ENCODE measurements at places on chromosomes 7 and 10. TPM values are rescaled to one million over a fixed set of nuclear protein-coding genes. Genes with fewer than 3 reads are reported as not detected.

DNA sequence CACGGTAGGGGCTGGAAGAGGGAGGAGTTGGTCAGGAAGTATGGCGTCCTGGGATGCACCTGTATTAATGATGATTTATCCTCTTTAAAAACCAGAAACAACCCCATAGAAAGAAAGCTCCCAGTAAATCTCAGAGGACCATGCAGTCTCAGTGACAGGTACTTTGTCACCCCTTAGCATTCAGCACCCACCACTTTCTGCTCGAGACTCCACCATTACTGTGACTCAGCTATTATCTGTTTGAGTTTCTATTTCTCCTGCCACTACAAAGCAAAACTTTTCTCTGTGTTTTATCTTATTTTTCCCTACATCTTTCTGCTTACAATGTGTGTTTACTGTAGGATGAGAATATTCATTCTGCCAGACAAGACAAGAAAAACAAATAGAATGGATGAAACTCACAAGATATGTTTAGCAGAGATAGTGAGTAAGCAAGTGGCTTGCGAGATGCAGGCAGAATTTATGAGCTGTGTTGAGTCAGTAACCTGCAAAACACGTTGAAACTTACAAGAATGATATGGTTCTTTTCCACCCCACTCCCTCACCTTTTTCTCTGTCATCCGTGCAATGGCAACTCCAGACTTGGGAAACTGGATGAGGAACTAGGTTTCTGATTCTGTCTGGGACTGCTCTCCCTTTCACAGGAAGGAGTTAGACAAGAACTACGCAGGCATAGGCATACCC is 127.1 kb downstream of the AOAH start:
- H3K36me3 ChIP-seq = no peaks in the 10 kb centered on the region
- no peak for DNase-seq
- H3K27me3 ChIP-seq = no peaks in the 10 kb centered on the region
- no peak overlapping the region for H3K4me3 ChIP-seq
- H3K4me1 ChIP-seq = no peaks in the 10 kb centered on the region

DNA sequence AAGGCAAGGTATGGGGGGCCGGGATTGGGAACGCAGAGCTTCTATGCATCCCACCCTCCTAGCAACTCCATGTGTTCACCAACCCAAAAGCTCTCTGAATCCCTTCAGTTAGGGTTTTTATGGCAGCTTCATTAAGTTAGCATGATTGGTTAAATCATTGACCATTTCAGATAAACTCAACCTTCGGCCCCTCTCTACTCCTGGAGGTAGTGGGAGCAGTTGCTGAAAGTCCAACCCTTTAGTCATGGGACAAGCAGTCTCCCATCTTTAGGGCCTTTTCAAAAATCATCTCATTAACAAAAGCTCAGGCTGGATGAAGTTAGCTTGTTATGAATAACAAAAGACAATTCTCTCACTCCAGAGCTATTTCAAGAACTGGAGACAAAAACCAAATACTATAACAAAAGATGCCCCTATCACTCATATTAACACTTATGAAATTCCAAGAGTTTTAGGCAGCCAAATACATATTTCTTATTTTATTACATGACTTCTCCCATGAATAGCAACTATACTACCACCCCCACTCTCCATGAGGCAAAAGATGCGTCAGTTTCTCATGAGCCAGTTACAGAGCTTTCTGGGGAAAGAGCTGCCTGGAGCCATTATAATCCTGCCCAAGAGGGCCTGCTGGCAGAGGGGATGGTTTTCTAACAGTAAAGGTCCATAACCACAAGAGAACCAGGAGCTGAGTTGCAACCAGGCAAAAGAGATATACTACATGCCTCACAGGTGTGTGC is 44.6 kb downstream of the SLC16A12 start:
- DNase-seq = no peak
- H3K27ac ChIP-seq = no peak overlapping the region
- H3K27me3 ChIP-seq = no peaks in the 10 kb centered on the region
- no peaks in the 10 kb centered on the region for H3K4me1 ChIP-seq

Gene HOXA10
- not detected for total RNA-seq

DNA sequence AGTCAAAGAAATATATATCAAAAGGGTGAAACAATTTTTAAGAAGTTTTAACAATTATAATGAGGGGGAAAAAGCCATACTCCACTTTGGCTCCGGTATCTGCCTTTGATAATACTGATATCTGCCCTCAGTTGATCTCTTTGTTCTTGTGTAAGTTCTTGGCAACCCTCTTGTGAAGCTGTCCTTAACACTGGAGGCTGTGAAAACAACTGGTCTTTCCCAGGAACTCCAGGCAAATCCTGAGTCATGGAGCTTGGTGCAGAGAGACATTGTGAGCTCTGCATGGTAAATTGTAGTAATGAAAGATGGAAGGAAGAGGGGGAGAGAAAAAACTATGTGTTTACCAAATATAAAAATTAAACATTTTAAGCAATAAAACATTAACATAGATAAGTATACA is 11.9 kb upstream of the ERVW-1 start:
- peaks cover 66% of the 10 kb centered on the region for H3K36me3 ChIP-seq
- H3K27ac ChIP-seq = no peak overlapping the region
- H3K4me3 ChIP-seq = no peak overlapping the region
- H3K27me3 ChIP-seq = no peaks in the 10 kb centered on the region
- no peak for DNase-seq
- H3K4me1 ChIP-seq = no peaks in the 10 kb centered on the region

Gene OR2A5
- total RNA-seq = not detected

Gene PLAU
- 3.2 TPM for total RNA-seq

DNA sequence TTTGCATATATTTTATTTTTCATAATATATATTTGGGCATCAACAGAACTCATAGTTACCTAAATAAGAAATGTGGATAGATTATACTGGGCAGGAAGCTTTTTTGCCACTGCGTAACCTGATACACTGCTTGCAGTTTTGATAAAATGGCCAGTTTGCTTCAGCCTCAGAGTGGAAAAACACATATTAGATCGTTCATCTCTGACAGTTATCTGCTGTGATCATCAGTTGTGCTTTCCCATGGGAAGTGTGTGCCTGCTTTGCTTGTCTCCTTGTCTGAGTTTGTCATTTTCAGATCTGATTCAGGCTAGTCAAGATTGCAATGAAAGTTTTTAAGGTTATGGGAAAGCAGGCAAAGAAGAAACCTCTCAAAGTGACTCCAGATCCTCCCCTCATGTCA is 54.0 kb downstream of the ADAM12 start:
- no peaks in the 10 kb centered on the region for H3K4me1 ChIP-seq
- H3K27me3 ChIP-seq = no peaks in the 10 kb centered on the region
- H3K27ac ChIP-seq = no peak overlapping the region
- no peak for DNase-seq

DNA sequence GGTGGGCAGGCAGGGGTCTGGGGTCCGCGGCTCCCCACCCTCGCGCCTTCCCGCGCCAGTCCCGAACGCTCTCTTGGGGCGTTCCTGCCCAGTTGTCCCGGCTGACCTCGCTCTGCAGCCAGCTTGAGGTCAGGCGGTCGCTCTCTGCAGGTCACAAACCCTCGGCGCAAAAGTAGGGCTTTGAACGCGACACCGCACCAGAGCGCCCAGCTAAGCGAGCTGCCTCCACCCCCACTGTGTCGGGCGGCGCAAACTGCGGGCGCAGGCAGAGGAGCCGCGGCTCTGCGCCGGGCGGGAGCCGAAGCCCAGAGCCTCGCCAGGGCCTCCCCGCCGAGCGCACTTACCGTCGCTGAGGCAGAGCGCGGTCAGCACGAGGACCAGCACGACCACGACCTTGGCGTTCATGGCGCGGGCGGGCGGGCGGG is 284 bp downstream of the CXCL12 start:
- no peak overlapping the region for H3K27ac ChIP-seq
- H3K36me3 ChIP-seq = no peaks in the 10 kb centered on the region
- no peak for DNase-seq
- H3K4me3 ChIP-seq = no peak overlapping the region
- H3K4me1 ChIP-seq = no peaks in the 10 kb centered on the region
- H3K27me3 ChIP-seq = no peaks in the 10 kb centered on the region

DNA sequence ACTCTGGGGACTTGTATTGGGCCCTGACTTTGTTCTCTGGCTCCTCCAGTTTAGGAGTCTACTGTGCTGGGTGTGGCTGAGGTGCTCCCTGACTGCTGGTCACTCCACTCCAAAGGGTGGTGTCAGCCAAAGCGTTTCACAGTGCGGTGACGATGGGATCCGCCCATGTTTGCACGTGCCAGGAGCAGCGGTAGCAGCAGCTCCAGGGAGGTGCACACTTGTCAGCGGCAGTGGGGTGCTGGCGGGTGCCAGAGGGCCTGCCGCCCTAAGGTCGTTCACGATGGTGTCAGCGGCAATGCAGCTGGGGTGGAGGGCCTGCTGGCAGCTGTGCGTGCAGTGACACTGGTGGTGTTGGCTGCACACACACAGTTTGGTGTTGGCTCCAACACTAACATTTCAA is 268.5 kb upstream of the AKR1E2 start:
- no peak for DNase-seq
- no peak overlapping the region for H3K4me3 ChIP-seq
- no peaks in the 10 kb centered on the region for H3K4me1 ChIP-seq
- H3K36me3 ChIP-seq = no peaks in the 10 kb centered on the region
- no peaks in the 10 kb centered on the region for H3K27me3 ChIP-seq

DNA sequence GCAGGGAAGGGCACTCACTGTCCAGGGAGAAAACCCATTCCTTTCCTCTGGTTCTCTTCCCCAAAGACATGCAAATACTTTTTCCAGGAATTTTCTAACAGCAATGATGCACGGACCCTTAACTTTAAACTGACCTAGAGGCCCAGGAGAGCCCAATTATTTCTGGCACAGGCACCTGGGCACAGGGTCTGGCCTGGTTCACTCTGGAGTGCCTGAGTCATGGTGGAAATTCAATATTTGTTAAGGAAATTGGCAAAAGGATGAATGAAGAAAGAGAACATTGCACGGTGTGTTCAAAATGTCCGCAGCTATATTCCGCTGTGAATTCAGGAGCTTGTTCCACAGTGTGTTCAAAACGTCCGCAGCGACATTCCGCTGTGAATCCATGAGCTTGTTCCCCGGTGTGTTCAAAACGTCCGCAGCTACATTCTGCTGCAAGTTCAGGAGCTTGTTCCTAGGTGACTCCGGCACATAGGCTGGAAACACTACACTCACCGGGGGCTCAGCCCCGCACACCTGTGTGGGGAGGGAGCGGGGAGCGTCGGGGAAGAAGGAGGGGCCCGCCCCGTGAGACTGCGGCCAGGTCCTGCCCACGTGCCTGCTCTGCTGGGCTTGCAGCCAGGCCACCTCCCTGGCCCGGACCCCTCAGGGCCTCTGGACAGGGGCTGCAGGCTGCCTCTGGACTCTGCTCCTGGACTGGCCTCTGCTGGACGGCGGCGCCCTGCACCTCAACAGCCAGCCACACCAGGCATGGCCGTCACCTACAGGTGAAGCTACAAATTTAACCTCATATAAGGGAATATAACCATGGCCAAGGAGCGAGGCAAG is 72.0 kb upstream of the FAM20C start:
- DNase-seq = no peak
- H3K4me1 ChIP-seq = no peaks in the 10 kb centered on the region
- no peaks in the 10 kb centered on the region for H3K27me3 ChIP-seq
- no peak overlapping the region for H3K27ac ChIP-seq

DNA sequence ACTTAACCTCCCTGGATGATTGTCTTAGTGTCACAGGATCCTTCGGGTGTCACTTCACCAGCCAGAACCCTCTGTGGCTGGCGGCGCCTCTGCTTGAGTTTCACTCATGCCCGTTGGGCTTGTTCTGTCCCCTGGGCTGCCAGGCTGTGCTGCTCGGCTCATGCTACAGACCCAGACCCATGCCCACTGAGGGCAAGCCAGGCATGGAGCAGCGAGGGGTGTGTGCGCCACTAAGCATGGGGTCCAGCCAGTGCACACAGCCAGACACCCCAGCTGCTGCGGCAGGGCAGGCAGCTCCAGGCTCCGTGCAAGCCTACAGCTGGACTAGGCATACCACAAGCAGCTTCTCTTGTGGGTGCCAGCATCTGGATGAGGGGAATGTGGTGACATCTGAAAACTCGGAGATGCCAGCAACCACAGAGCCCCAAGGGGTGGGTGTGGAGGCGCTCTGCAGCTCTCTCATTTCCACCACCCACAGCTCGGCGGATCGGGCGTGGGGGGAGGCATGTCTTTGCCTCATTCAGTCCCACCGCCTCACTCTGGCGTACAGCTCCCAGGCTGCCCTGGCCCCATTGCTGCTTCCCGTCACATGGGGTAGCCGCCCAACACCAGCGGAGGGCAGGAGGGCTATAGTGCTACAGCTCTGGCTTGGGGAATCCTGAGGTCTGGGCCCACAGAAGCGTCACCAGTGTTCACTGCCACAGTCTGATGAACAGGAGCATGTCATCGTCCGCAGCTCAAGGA is 269.6 kb upstream of the LRGUK start:
- H3K36me3 ChIP-seq = no peaks in the 10 kb centered on the region
- H3K4me1 ChIP-seq = 0 out of 2 replicates have a peak, but pooled peaks cover 3% of the 10 kb centered on the region
- DNase-seq = no peak
- no peaks in the 10 kb centered on the region for H3K27me3 ChIP-seq
- no peak overlapping the region for H3K27ac ChIP-seq

- no peaks in the 10 kb centered on the region for H3K4me1 ChIP-seq
- H3K36me3 ChIP-seq = no peaks in the 10 kb centered on the region
- H3K4me3 ChIP-seq = no peak overlapping the region
Observed at GRCh38 chr10:79981450-79982361, 32.8 kb upstream of the SFTPD start.

DNA sequence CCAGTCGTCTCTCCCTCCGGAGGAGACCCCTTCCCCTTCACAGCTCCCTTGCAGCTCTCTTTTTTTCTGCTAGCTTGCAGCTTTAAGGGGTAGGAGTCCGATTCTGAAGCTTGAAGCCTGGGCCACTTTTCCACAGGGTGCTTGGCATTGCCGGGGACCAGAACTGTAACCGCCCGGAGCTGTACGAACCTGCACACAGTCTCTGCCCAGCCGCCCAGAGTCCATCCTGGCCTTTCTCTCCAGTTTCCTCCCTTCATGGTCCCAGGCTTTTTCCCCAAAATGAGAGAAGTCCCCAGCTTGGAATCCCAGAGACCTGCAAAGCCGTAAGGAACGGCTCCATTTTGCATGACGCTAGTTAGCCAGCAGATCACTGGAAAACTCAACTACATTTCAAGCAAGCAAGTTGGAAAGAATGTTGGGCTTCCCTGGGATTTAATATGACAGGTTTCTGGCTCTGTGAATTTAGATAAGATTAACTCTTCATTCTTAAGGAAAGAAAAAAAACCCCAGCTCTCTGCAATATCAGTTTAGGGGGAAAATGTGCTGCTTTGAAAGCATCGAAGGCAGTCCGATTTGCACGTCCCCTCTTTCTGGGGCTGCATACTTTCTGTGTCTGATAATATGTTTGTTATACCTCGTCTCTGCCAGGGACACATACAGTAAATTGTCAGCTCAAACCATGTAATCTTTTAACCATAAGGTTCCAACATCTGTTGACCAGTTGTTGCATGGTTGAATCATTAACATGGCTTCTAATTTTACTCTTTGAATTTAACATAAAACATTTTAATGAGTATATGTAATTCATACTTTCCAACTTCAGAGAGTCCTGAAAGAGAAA is 190.0 kb upstream of the LYZL2 start:
- H3K27me3 ChIP-seq = no peaks in the 10 kb centered on the region
- H3K36me3 ChIP-seq = no peaks in the 10 kb centered on the region
- no peak overlapping the region for H3K4me3 ChIP-seq
- H3K4me1 ChIP-seq = no peaks in the 10 kb centered on the region

Measured in Karpas-422 (cell line).